Activated T-helper 1 cell treated with anti-CD3 and anti-CD28 coated beads, Interleukin-12 subunit alpha, Interleukin-12 subunit beta, Interleukin-2, Interleukin-4 antibody, amounts not matched to agents 30 ng/mL and 10 ng/mL and 1 ng/mL, durations not matched to agents 14 hours and 24 hours and 36 hours (primary cell): ENCODE measurements at places on chromosomes 13 and 19. TPM values are rescaled to one million over a fixed set of nuclear protein-coding genes. Genes with fewer than 3 reads are reported as not detected.

The TMPRSS9 gene
- not detected in 2 replicates for total RNA-seq

The ERICH4 gene
- total RNA-seq = not detected in 2 replicates

The TNFSF11 gene
- 1.2 and 1.6 TPM in 2 replicates for total RNA-seq

The CRB3 gene
- total RNA-seq = 0.29 and 0.39 TPM in 2 replicates

The DIRAS1 gene
- 0.05 TPM in 1 of 2 replicates, not detected in the other for total RNA-seq

The SSC5D gene
- 0.24 and 0.65 TPM in 2 replicates for total RNA-seq

The LGALS4 gene
- 1.1 and 1.3 TPM in 2 replicates for total RNA-seq

The LPAR2 gene
- total RNA-seq = 25.8 and 27.4 TPM in 2 replicates

The GNA15 gene
- total RNA-seq = 103 and 109 TPM in 2 replicates

The S1PR5 gene
- total RNA-seq = not detected in 2 replicates

The BCL2L12 gene
- 72.2 and 73.7 TPM in 2 replicates for total RNA-seq

The NEK3 gene
- total RNA-seq = 10.5 and 12.0 TPM in 2 replicates

The INSR gene
- total RNA-seq = 1.5 TPM in 2 replicates

The NLRP5 gene
- not detected in 2 replicates for total RNA-seq

The VSTM1 gene
- not detected in 2 replicates for total RNA-seq

The C19orf85 gene
- total RNA-seq = not detected in 2 replicates

The KCNRG gene
- total RNA-seq = 0.34 and 0.86 TPM in 2 replicates

The CEACAM20 gene
- not detected in 2 replicates for total RNA-seq

The NOVA2 gene
- not detected in 2 replicates for total RNA-seq
